ENCODE measurements at places on chromosomes 3 and 15.

DNA sequence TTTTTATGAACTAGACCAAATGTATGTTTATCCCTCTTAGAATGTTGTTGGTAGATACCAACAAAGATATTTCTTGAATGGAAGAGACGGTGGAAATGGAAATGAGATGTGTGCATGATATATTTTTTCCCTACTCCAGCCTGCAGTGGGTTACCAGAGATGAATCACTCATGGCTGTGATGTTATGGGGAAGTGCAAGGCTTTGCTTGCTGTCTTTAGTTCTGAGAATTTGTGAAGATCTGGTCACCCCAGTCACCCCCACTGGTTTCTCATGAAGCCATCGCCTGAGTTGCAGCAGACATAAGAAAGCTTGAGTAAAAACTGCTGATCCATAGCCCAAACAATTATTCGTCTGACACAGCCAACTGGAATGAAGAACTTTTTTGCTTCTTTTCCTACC lies 78.1 kb upstream of the EOMES start:
- no peak for DNase-seq

- DNase-seq, result no peak
Observed at GRCh38 chr15:85568261-85568808, 187.9 kb downstream of the AKAP13 start.

GRCh38 chr3:154152741-154153140 lies 31.6 kb downstream of the ARHGEF26 start:
- no peak for DNase-seq

- no peak for DNase-seq
Observed at GRCh38 chr15:33393546-33393945, 82.8 kb downstream of the RYR3 start.

GRCh38 chr3:188380252-188380651 lies 226.3 kb downstream of the LPP start:
- DNase-seq, result no peak

- DNase-seq, result no peak
Observed at GRCh38 chr15:60392601-60392985, 5.2 kb downstream of the ANXA2 start.

GRCh38 chr15:67307156-67307555 lies 52.6 kb downstream of the IQCH start:
- DNase-seq, result no peak

DNA sequence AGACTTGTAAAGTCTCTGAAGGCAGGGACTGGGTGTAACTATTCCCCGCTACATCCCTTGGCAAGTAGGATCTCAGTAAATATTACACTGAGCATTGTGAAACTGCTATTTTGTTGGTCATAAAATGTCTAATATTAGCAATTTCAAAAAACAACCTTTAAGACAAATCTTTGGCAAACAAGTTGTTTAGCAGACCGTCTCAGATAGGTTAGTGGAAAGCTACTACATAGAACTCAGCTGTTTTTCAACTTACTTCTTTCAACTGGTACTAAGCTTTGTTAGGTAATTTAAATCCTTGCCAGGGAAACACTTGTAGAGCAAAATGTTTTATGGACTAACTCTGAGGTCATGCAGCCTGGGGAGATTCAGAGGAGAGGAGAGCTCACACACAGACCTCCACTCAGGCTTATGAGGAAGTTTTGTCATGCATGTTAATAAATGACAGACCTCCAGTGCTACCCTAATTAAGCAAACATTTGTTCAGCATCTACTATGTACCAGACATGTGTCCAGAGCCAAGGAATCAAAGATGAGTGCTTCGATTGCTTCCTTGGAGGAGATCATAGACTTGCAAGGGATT lies 61.6 kb upstream of the STAC start:
- DNase-seq, result no peak

DNA sequence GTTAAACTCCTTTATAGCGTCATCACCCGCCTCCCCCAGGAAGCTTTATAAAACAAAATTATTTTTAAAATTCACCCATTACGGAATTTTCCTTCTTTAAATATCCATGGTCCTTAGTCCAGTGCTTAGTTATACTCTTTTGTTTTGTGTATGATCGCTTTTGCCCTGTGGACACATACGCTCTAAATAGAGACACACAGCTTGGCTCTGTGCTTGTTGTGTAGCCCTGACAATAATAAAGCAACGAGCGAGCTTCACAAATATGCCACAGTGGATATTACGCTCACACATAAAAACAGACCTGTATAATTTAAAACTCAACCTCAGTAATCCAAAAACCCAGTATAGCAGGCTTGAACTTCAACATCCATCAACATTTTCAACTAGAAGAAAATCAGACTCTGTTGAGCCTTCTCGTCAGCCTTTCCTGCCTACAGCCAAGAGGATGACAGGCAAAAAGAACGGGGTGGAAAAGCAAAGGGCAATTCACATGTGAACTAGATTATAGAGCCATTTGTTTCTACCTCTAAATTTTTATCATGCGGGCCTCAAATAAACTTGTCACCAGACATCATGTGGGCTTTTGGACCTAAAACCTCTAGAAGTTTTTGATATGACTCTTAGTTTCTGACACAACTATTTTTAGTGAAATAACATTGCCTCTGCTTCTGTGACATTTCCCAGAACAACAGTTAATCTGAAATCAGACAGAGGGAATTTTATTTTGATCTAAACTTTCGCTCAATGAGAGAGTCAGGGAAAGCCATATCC lies 89.6 kb upstream of the THBS1 start:
- DNase-seq, result no peak

GRCh38 chr3:106355873-106356272 lies 487.1 kb upstream of the CBLB start:
- no peak for DNase-seq

DNA sequence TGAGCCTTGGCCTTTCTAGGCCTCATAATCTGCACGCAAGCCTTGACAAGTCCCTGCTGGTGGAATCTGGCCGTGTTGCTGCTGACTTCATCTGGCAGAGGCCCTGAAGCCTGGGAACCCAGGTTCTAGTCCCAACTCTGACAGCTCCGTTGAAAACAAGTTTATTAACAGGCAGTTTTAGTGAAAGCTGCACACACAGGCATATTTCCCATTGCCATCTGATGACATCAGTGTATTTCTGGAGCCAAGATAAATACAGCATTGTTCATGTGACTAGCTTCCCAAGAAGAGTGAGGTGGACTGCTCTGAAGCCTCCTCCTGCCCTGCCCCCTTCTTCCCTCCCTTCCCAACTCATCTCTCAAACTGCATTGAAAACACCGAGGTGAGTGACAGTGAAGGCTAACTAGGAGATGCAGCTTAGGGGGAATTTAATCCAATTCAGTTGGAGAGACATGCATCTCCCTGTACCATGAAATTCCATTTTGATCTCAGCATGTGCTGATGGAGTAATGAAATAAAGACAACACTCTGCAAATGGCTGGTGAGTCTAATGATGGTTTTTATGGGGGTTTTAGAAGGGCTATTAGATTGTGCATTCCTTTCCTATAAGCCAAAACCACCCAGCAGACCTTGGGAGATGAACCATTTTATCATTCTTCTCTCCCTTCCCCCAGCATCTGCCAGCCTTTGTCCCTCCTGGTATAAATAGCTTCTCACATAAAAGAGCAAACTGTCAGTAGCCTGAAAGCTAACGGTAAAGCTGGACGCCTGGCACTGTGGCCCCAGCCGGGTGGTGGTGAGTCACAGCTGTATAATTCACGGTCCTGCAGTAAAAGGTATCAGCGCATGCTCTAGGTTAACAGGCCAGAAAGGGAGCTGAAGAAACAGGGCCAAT lies 38.0 kb downstream of the PRICKLE2 start:
- no peak for DNase-seq

DNA sequence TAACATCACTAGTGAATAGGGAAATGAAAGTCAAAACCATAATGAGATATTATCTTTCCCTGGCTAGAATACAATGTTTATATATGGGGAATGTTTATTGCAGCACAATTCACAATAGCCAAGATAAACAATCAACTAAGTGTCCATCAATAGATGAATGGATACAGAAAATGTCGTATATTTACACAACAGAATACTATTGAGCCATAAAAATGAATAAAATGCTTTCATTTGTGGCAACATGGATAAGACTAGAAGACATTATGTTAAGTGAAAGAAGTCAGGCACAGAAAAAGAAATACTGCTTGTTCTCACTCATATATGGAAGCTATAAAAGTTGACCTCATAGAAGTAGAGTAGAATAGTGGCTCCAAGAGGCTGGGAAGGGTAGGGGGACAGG lies 65.2 kb downstream of the SLC9C1 start:
- no peak for DNase-seq

DNA sequence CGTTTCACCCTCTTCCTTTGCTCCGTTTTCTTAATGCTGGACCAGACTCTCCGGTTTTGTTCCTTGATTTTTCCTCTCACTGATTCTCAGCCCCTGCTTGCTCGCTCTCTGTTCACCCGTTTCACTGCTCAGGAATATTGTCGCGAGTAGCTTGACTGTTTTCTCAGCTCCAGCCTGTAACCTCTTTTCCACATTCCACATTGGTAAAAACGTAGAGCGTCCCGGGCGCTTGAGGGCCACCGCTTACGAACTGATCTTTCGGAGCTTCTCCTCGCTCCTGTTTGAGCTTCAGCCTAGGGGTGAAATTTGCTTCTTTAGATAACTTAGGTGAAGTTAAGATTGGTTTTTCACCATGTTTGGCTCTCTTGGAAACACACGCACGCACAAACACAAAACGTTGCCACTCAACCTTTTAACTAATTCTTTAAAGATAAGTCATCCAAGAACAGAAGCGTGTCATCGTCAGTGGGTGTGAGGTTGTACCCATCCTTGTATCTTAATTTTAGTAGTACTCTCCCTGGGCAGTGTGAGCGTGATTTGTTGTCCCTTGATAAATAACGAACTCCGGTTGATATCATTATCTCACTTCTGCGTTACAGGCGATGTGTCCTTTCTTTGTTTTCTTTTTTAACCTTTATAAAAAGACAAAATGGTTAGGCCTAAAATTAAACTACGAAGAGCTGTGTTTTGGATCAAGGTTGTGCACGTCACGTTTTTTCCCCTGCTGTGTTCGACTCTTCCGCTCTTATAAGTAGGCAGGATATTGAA lies 1.0 kb downstream of the PAK2 start:
- DNase-seq, result peak; percentile 12

- DNase-seq, result no peak
Observed at GRCh38 chr15:64355348-64355943, 527 bp downstream of the CSNK1G1 start.

DNA sequence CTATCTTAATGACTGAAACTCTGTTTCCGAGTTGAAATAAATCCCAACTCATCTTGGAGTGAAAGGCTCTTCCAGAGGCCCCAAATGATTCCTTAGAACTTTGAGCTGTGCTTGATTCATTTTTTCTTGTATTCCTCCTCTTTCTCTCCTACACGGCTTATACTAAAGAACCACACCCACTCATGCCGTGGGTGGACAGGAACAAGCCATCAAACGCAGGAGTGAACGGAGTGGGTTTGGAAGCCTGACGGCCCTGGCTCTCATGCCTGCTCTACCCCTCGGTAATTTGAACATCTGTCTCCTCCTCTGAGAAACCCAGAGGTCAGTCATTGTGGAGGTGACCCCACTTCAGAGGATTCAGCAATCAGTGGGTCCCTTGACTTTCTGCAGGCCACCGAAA lies 236.5 kb downstream of the AGBL1 start:
- DNase-seq, result no peak

- DNase-seq, result no peak
Observed at GRCh38 chr3:155364492-155364891, 71.0 kb upstream of the STRIT1 start.

- DNase-seq, result no peak
Observed at GRCh38 chr3:119333773-119334509, 39.8 kb downstream of the ARHGAP31 start.

DNA sequence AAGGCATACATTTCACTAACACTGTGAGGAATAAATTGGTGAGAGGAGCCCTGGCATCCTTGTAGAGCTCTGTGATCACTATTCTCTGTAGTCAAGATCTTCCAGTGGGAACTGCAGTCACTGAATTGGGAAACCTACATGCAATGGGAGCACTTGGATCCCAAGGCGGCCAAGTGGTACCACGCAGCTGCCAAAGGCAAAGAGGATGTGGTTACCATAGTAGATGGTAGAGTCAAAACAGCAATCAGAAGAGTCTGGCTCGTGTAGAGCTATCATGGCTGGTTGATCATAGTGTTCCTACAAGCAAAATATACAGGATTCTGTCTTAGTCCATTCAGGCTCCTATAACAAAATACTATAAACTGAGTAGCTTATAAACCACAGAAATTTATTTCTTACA lies 849.7 kb downstream of the ROBO2 start:
- no peak for DNase-seq

DNA sequence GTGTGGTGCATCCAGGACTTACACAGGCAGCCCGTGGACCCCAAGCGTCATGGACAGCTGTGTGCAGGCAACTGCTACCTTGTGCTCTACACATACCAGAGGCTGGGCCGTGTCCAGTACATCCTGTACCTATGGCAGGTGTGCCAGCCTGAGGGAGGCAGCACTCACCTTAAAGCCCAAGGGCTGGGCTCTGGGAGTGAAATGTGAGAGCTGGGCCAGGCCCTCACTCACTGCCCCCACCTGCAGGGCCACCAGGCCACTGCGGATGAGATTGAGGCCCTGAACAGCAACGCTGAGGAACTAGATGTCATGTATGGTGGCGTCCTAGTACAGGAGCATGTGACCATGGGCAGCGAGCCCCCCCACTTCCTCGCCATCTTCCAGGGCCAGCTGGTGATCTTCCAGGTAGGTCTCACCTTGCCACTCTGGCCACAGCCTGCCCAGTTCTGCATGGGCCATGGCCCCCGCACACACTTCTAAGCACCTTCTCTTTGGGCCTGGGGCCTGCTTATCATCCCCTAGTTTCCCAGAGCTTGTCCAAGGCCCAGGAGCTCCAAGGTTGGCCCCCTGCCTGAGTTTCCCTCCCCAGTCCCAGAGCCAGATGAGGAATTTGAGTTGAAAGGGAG lies 11.0 kb downstream of the VILL start:
- DNase-seq, result no peak

GRCh38 chr15:45449395-45449794 lies 71.1 kb upstream of the GATM start:
- no peak for DNase-seq

- no peak for DNase-seq
Observed at GRCh38 chr3:186798239-186798874, 7.9 kb downstream of the RFC4 start.

GRCh38 chr3:115713284-115713683 lies 90.0 kb downstream of the GAP43 start:
- no peak for DNase-seq
